Mammary epithelial cell (primary cell): ENCODE measurements at places on chromosomes 4 and X. TPM values are rescaled to one million over a fixed set of nuclear protein-coding genes. Genes with fewer than 3 reads are reported as not detected.

GRCh38 chr4:73505567-73505966 lies 24.0 kb downstream of the AFM start:
- no peak for DNase-seq

GRCh38 chr4:85940151-85940550 lies 419.7 kb downstream of the MAPK10 start:
- DNase-seq = no peak

The CDKN2AIP gene
- 11.1 and 14.3 TPM in 2 replicates for total RNA-seq

The HOPX gene
- not detected in 2 replicates for total RNA-seq

DNA sequence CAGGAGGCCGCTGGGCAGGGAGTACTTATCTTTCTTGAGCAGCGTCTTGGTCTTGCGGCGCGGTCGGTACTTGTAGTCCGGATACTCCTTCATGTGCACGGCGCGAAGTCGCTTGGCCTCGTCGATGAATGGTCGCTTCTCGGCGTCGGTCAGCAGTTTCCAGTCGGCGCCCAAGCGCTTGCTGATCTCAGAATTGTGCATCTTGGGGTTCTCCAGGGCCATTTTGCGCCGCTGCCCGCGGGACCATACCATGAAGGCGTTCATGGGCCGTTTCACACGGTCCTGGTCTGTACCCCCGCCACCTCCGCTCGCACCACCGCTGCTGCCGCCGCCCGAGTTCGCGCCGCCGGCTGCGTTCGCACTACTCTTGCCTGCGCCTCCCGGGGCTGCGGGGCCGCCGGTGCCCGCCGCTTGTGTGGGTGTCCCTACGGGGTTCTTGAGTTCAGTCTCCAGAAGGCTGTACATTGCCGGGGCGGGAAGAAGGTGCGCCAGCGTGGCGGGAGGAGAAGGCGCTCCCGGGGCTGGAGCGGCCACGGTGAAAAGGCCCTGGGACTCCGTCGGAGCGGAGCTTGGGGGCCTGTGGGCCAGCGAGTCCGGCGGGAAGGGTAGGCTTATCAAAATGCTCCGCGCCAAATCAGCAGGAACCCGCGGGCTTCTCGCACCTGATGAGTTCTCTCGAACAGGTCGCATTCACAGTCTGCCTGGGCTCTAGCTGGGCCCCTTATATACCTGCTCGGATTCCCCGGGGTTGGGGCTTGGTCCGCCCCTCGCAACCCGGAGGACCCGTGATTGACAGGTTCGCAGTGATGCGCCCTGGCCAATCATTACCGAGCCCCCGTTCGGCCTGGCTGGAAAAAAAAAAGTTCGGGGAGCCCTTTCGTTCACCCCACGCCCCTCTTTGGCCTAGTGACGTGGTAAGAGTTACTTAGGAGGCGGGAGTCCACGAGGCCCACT lies at the start of gene SOX3:
Gene SOX3 (minus strand): TSS at position 699 of the 954 bp plus-strand sequence. CDS start 9 bp downstream, at position 690.
- DNase-seq = no peak

DNA sequence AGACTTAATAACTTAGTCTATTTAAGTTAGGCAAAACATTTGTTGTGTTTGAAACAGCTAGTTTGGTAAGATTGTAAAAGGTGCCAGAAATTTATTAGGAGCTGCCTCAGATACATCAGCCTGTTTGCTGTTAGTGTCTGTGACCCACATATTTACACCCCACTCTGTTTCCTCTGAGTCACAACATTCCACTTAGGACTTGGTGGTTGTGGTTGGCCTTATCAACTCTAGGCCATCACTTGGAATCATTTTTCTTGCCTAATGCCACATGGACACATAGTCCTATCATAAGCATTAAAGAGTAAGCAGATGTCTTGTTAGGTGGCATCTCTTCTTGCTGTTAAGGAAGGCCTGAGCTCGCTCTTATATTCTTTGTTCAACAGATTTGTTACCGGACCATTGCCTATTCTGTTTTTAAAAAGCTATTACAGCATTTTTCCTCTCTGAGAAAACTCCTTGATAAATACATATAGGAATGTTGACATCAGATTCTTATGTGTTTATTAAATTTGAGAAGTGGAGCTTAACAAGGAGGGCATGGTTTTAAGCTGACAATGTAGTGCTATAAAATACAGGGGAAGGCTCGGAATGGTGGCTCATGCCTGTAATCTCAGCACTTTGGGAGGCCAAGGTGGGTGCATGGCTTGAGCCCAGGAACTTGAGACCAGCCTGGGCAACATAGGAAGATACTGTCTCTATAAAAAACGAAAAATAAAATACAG lies 51.2 kb upstream of the PGRMC2 start:
- peak; percentile 73 for DNase-seq

The PLAC1 gene
- 0.50 TPM for total RNA-seq

The PCDH18 gene
- 1.2 TPM for total RNA-seq

DNA sequence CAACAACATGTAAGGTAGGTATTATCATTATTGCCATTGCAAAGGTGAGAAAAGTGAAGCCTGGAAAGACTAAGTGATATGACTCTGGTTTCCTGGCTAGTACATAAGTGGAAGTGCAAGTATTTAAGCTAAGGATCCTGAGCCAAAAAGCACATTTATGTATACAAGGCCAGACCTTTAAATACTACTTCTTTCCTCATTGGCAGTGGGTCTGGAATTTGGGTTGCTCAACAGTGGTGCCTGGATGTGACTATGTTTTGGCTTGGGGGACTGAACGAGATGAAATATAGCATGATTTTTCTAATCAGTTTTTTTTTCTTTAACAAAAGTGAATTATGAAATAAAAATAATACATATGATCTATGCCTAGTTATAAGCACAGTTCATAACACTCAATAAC lies 7.4 kb upstream of the FGF13 start:
- no peak for DNase-seq

The TRPC3 gene
- total RNA-seq = under 0.01 TPM

- DNase-seq = peak; percentile 57
These were observed 116.3 kb upstream of the NRK start for GRCh38 chrX:105706041-105706440.

GRCh38 chr4:121061861-121062260 lies 10.5 kb downstream of the NDNF start:
- DNase-seq = no peak

GRCh38 chr4:67764183-67764582 lies 10.0 kb upstream of the GNRHR start:
- DNase-seq = no peak

DNA sequence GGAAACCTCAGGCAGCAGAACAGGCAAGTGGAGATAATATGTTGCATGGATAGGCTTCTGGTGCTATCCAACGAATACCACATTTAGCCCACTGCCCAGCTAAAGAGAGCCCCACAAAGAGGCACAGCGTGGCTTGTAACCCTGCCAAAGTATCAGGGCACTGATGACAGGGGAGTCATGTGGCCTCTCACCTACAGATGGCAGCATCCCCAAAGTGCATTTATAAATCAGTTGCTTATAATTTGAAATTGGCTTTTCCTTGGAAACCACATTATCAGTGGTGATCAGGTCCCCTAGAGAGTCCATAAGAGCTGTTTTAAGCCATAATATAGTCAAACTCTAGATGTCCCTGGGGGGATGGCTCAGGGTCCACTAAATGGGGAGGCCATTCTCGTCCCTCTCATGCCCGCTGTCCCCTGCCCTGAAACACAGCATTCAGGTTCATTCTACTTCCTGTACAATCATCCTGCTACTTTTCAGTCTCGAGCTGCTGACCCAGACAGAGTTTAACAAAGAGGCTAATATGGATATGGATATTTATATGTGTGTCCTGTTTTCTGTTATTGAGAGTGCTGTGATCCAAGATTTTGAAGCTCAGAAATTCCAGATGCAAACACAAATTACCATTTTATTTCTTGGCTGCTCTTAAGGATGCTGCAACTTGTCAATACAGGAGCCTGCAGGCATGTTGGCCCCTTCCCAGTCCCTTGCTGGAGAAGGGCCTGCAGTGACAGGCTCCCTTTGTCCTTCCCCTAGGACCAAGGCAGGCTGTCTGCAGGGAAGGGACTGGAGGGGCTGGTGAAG lies 28.5 kb downstream of the SRPX start:
- no peak for DNase-seq

The GALNTL6 gene
- total RNA-seq = not detected in 2 replicates
